RKO (cell line): ENCODE measurements at places on chromosomes 5 and 9.

- DNase-seq, result no peak
These were observed 75.3 kb downstream of the ARHGAP26 start for GRCh38 chr5:142845402-142845921.

DNA sequence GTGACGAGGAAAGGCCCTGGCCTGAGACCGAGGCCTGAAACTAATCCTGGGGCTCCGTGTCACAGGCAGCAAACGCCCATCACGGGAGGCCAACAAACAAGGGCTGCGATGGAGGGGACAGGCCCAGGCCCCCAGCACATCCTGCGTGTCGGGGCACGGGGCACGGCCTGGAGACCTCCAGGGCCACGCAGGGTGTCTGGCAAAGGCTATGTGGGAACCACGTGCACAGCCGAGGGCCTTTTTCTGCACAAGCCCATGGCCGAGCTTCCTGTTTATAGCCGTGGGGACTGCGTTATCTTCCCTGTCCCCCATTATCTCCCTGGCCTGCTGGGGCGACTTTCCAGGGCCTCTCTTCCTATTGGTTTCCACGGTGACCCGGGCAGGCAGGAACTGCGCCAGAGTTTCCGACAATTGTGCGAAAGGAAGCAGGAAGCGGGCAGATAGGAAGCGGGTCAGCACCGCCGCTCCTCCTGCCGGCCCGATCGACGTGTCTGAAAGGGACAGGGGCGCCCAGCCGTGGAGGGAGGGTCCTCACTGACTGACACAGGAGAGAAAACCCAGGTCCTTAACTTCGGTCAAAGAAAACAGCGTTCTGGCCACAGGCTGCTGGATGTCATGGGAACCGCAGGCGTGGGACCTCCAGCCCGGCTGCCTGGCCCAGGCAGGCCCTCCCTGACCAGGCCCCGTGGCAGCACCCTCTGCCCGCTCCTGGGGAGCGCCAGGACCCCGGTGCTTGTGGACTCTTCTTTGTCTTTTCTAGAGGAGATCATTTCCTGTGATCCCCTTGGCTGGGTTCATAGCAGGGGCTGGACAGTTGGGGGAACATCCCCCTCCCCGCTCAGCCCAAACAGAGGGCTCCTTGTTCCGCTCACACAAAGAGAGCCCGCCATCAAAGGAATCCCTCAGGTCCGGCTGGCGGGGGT is 29.1 kb upstream of the SEC16A start:
- no peak for DNase-seq

- no peak for DNase-seq
These were observed 9.9 kb downstream of the CLPTM1L start for GRCh38 chr5:1334831-1335539.

DNA sequence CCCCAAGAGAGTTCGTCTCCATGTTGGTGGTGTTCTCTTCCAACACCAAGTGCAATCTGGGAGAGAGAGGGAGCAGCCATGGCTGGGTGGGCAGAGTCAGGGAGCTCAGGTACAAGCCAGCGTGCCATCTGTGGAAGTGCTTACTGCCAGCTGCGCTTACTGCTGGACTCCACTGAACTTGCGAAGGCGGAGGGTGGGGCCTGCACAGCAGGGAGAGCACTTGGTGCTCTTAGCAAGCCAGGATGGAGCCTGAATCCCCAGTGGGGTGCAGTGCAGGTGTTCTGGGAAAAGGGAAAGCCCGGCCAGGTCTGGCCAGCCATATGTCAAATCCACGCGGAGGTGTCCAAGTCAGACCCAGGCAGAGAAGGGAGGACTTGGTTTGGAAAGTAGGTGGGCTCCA is 142.0 kb downstream of the FANCC start:
- no peak for DNase-seq

DNA sequence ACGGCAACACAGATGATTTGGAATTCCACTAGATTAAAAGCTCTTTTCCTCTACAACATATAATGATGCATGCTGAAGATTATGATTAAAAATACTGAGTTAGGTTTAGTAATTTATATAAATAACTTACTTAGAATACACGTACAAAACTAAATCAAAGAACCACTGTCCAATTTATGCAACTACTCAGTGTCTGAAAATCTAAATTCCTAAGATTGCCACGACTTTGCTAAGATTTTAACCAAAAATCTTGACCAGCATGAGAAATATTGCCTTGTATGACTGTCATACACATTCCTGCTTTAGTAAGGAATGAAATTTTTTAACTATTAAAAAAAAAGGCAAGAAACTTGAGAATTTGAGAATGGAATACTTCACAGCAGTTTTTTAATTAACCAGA is 292.4 kb downstream of the ZNF608 start:
- no peak for DNase-seq

- DNase-seq, result no peak
These were observed 46.1 kb downstream of the ARHGEF28 start for GRCh38 chr5:73672132-73672531.

GRCh38 chr9:69190086-69190862 is 16.2 kb downstream of the TJP2 start:
- DNase-seq, result no peak

DNA sequence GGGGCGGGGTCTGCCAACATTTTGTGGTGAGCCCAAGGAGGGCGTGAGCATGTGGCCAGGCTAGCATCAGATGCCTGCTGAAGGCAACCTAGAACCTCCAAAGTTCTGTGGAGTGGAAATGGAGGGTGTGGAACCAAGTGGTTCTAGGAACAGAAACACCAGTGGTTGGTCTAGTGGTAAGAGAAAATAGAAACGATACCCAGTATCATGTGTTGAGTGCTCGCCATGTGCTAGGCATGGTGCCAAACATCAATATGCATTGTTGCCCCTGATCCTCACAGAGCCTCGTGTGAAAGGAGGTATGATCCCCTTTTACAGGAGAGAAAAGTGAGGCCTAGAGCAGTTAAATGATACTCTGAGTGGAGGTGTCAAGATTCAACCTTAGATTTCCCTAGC is 31.5 kb upstream of the MVB12B start:
- DNase-seq, result no peak

DNA sequence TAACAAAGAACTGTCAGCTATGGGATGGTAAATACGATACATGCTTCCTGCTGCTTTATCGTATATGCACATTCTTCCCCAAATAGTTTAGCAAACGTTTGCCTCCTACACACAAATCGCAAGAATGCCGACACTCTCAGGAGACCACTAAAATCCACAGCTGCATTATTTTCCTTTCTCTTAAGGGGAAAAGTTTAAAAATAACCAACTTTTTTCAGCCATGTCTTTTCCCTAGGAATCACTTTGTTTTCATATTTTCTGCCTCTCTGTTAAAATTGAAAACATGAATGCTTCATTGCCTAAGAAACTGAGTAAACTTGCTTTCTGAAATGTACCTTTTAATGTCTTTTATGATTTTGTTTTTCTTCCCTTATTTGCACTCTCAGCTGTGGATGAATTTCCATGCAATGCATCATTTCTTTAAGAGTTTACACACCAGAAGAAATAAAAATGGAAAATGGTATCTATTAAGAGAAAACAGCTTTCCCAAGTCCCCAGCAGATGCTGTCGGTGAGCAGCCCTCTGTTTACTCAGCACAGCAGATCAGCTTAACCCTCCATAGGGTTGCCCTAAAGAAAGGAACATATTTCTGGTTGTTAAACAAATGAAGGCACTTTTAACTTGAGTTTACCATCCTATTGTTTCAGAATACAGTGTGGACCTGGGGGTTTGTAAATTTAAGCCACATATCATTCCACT is 66.2 kb downstream of the IZUMO3 start:
- DNase-seq, result no peak

DNA sequence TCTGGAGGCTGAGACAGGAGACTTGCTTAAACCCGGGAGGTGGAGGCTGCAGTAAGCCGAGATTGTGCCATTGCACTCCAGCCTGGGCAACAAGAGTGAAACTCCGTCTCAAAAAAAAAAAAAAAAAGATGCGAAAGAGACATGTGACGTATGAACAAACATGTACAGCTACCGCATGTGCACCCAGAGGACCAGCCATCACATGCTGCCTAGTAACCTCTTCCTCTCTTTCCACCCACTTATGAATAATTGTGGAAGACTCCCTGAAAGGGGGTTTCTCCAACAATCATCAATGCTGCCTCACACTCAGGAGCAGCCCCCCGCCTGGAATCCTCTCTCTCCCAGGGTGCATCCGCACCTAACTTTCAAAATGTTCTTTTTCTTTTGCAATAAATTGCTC is 2.2 kb downstream of the SARDH start:
- no peak for DNase-seq

- DNase-seq, result no peak
These were observed 84.5 kb upstream of the RAI14 start for GRCh38 chr5:34571677-34572041.

- no peak for DNase-seq
These were observed 89.5 kb downstream of the EGFLAM start for GRCh38 chr5:38347896-38348295.

- DNase-seq, result no peak
These were observed 386.1 kb upstream of the KIF2A start for GRCh38 chr5:61919920-61920319.

DNA sequence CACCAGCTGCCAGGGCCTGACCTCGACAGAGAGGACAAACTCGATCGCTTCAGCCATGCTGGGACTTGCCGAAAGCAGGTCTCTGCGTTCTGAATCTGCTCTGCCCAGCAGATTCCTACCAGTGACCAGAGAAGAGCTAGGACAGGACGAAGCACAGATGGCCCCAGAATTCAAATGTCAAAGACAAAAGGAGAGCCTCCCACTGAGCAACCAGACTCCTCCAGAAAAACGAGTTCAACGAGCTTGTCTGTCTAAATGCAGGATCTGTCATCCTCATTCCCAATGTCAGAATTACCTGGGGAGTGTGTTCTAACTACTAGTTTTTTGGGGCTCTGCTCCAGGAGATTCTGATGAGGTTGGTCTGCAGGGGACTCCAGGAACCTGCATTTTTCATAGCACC is 13.4 kb downstream of the AK8 start:
- DNase-seq, result no peak

GRCh38 chr5:140041492-140042392 is 1.4 kb downstream of the NRG2 start:
- DNase-seq, result no peak

- DNase-seq, result peak; percentile 74
These were observed 2.8 kb downstream of the MGAT4B start for GRCh38 chr5:179803651-179804554.

- DNase-seq, result no peak
These were observed 185.3 kb downstream of the SLIT3 start for GRCh38 chr5:169115461-169116124.

GRCh38 chr9:136268735-136269134 is 23.1 kb upstream of the QSOX2 start:
- no peak for DNase-seq

GRCh38 chr5:143850050-143850683 is 38.2 kb downstream of the HMHB1 start:
- DNase-seq, result no peak

DNA sequence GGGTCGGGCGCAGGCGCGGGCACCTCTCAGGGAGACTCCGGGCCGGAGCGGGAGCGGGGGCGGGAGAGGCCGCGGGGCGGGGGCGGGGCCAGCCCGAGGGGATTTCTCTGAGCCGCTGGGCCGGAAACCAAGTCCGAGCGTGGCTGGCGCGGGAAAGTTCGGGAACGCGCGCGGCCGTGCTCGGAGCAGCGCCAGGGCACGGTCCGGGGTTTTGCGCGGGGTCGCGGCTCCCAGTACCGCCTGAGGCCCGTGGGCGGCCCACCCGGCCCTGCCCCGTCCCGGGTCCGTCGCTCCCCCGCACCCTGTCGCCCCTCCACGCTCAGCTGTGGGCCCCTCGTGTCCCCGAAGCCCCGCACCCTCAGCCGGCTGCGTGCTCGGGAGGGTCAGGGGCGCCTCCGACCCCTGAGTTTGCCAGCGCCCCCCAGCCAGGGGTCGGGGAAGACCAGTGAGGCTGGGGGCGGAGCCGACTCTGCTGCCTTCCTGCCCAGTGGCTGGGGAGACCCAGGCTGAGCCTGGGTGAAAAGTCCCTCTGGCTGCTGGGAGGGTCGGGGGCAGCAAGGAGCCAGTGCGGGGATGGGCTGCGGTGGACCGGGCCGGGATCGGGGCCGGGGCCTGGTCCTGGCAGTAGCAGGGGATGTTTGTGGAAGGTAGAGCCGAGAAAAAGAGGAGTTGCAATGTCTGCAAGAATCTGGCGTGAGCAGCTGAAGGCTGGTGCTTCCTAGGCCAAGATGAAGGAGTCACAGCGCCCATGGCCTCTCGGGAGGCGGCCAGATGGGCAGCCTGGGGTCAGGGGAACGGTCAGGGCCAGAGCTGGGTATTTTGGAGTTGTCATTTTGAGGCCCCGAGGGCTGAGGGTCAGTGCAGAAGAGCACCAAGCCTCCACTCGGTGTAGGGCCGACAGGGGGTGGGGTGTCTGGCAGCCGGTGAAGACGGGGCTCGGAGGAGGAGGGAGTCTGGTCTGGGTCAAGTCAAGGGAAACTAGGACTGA is 588 bp downstream of the TRAF2 start:
- DNase-seq, result peak; percentile 63

DNA sequence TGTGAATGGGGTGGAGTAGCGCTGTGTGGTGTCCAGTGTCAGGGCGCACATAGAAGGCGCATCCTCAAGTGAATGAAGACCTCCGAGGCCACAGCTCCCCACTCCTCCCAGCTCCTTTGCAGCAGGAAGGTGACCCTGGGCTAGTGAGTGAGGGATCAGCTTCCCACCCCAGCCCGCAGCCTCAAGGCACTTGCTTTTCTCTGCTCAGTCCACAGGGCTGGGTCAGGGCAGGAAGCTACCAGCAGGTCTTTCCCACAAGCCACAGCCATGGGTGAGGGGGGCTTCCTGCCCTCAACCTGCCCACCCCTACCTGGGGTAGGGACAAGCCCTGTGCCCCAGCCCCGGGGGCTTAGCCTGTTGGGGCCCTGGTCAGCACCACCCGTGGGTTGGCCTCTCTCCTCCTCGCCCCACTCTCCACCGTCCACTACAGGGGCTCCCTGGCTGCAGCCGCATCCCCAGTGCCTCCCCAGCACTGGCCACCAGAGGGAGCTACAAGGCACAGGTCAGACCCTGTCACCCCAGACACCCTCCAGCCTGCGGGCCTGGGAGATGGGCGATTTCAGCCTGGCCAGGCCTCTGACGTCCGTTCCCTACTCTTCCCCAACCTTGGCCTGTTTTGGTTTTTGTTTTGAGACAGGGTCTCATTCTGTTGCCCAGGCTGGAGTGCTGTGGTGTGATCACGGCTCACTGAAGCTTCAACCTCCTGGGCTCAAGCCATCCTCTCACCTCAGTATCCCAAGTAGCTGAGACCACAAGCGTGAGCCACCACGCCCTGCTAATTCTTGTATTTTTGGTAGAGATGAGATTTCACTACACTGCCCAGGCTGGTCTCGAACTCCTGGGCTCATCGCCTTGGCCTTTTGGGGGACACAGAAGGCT is 1.3 kb upstream of the ABCA2 start:
- peak; percentile 87 for DNase-seq

- no peak for DNase-seq
These were observed 710.0 kb upstream of the GRAMD2B start for GRCh38 chr5:125713109-125713805.

- DNase-seq, result no peak
These were observed 169.2 kb upstream of the MAP1B start for GRCh38 chr5:71937921-71938698.

- no peak for DNase-seq
These were observed 205.0 kb upstream of the IER5L start for GRCh38 chr9:129383019-129383560.

- DNase-seq, result no peak
These were observed 148.4 kb downstream of the TENT4A start for GRCh38 chr5:6861667-6862066.

- no peak for DNase-seq
These were observed 828.5 kb upstream of the DMAC1 start for GRCh38 chr9:8627976-8628679.

GRCh38 chr5:178273041-178273440 is 40.4 kb upstream of the PHYKPL start:
- DNase-seq, result no peak

- DNase-seq, result no peak
These were observed 198.6 kb downstream of the TLE1 start for GRCh38 chr9:81490605-81491331.
